Kidney (tissue), 22 donors: ENCODE measurements at places on chromosomes 11 and 22.
A peak's percentile ranks its signal among the peaks of the same experiment; 100 is the strongest.

DNA sequence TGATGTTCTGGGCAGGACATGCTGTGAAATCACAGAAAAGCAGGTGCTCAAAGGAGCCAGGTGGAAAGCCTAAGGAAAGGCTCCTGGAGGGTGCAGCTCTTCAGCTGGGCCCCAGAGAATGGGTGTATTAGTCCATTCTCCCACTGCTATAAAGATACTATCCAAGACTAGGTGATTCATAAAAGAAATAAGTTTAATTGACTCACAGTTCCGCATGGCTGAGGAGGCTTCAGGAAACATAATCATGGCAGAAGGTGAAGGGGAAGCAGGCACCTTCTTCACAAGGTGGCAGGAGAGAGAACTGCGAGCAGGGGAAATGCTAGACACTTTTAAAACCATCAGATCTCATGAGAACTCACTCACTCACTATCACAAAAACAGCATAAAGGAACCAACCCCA, 43.1 kb upstream of the DEUP1 start:
- H3K4me1 ChIP-seq: no peaks in the 10 kb centered on the region
- H3K4me3 ChIP-seq: no peak overlapping the region
- H3K36me3 ChIP-seq: no peaks in the 10 kb centered on the region
- DNase-seq: no peak
- no peaks in the 10 kb centered on the region for H3K27me3 ChIP-seq

- H3K27ac ChIP-seq: peak overlapping the region; percentile 98
- no peaks in the 10 kb centered on the region for H3K36me3 ChIP-seq
- peaks cover 7% of the 10 kb centered on the region for H3K4me1 ChIP-seq
- H3K27me3 ChIP-seq: no peaks in the 10 kb centered on the region
These were observed 1.0 kb upstream of the SESN3 start for GRCh38 chr11:95231881-95232605.

DNA sequence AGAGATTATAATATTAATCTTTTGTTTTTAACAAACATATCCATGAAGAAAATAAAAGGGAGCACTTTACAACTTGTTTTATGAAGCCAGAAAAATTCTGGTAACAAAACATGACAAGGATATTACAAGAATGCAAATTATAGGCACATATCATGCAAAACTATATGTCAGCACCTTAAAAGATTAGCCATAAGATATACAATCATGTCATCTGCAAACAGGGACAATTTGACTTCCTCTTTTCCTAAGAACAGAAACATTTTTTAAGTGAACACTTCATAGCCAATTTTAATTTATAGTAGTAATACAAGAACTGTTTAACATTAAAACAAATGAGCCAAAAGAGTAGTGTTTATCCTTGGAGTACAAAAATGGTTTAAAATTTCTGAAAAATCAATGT, 916.5 kb upstream of the CNTN5 start:
- H3K27ac ChIP-seq: no peak overlapping the region
- H3K36me3 ChIP-seq: no peaks in the 10 kb centered on the region
- no peak for DNase-seq
- H3K4me1 ChIP-seq: no peaks in the 10 kb centered on the region

GRCh38 chr11:5507933-5508305, 1.8 kb downstream of the UBQLN3 start:
- no peaks in the 10 kb centered on the region for H3K27me3 ChIP-seq
- DNase-seq: no peak
- H3K36me3 ChIP-seq: no peaks in the 10 kb centered on the region
- no peak overlapping the region for H3K27ac ChIP-seq

- H3K27ac ChIP-seq: no peak overlapping the region
- H3K36me3 ChIP-seq: no peaks in the 10 kb centered on the region
- DNase-seq: no peak
- H3K27me3 ChIP-seq: no peaks in the 10 kb centered on the region
These were observed 58.7 kb downstream of the CTTN start for GRCh38 chr11:70456921-70457532.

GRCh38 chr11:121228851-121229250, 63.7 kb upstream of the SC5D start:
- H3K27me3 ChIP-seq: no peaks in the 10 kb centered on the region
- H3K4me3 ChIP-seq: no peak overlapping the region
- peak; percentile 59 for DNase-seq
- no peaks in the 10 kb centered on the region for H3K4me1 ChIP-seq
- no peaks in the 10 kb centered on the region for H3K36me3 ChIP-seq
- no peak overlapping the region for H3K27ac ChIP-seq

DNA sequence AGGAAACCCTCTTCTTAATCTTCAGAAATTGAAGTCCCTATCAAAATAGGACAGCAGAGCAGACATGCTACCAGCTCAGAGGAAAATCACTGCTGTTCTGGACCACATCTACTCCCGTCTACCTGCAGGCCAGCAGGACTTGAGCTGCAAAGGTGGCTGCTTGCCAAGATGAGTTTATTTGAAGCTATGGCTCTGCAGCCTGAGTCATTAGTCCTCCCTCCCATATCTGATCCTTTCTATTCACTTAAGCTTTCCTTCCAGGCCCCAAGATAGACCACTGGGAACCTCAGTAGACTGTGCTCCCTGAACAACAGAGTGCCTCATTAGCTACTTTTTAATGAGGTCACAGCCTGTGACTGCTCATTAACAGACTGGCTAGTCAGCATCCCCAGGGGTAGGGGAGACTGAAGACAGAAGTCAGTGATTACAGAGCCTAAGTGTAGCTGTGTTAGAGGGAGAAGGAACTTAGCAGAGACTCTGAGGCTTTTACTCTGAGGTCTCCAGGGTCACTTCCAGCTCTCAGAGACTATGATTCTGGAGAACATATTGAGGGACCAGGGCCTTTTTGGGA, 6.8 kb upstream of the OR10A2 start:
- no peak overlapping the region for H3K4me3 ChIP-seq
- H3K36me3 ChIP-seq: no peaks in the 10 kb centered on the region
- no peaks in the 10 kb centered on the region for H3K27me3 ChIP-seq
- no peak overlapping the region for H3K27ac ChIP-seq
- DNase-seq: peak; percentile 2

DNA sequence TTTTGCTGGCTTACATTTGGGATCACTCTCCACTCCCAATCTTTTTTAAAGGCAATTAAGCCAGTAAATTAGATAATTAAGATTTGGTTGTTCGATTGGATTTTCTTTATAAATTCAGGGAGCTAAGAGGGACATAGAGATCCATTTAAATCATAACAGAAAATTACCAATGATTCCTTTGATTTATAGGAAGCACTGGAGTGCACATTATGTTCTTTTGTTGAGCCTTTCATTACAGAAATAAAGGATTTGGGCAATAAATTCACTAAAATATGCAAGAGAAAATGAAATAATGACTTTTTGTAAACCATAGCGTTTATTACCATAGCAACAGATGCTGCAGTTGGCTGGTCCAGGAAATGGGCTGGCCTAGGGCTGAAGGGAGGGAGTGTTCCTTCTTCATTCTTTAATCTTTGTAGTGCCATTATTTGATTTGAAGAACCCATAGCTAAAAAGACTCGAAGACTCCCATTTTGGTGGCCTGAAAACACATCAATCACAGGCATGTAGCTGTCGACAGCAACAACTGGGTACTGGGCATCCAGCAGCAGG, 73.0 kb downstream of the C2CD3 start:
- H3K27me3 ChIP-seq: no peaks in the 10 kb centered on the region
- H3K27ac ChIP-seq: no peak overlapping the region
- peaks cover 21% of the 10 kb centered on the region for H3K36me3 ChIP-seq
- DNase-seq: no peak
- H3K4me1 ChIP-seq: no peaks in the 10 kb centered on the region
- H3K4me3 ChIP-seq: no peak overlapping the region

DNA sequence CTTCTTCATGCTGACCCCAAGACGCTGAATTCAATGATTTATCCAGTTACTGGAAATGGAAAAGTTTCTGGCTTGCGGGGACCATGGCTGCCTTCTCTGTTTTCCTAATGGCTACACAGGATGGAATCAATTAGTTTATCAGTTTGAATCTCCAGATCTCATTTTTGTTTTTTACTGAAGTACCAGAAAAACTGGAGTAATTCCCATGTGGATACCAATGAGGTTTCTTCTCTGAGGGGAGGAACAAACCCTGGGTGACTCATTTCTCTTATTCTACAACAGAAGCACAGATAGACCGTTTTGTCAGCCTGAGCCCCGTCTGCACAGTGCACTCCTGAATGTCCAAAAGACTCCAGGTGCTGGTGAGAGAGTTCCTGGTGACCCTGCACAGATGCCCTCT, 3.4 kb downstream of the ZNF195 start:
- H3K36me3 ChIP-seq: peaks cover 5% of the 10 kb centered on the region
- no peak overlapping the region for H3K27ac ChIP-seq
- H3K4me1 ChIP-seq: peaks cover 14% of the 10 kb centered on the region
- H3K27me3 ChIP-seq: no peaks in the 10 kb centered on the region
- DNase-seq: no peak
- H3K4me3 ChIP-seq: no peak overlapping the region
